Fibroblast of skin of left biceps (primary cell): ENCODE measurements at places on chromosomes 5 and 9.
A peak's percentile ranks its signal among the peaks of the same experiment; 100 is the strongest.

DNA sequence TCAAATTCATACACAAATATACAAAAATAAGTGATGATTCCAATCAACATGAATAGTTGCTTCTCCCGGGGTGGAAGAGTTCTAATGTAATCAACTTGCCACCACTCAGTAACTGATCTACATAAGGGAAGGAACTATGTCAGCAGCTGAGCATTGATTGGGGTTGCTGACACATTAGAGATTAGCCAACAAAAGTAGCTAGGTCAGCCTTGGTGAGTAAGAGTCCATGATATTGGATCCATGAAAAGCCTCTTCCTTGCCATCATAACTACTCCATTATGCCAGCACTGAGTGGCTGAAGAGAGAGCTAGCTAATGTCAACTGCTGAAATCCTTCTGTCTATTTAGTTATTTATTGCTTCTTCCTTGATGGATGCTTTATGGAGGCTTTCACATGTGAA is 309.8 kb downstream of the NFIB start:
- no peak for DNase-seq

DNA sequence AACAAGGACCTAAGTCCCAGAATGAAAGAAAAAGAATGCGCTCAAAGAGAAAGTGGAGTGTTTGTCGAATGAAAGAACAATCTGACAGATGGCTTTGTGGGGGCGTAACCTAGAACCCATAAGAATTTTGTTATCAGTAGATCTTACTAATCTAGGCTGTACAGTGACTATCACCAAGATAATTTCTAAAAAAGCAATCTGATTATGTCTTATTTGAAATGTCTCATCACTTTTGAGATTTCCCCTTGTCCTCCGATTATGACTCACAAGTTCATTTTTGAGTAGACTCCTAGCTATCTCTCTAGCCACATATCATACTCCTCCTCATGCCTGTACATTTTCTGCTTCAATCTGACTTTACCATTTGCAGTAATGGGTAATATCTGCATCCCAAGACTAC is 135.6 kb upstream of the SMARCA2 start:
- DNase-seq = no peak

GRCh38 chr9:86389628-86390027 is 35.4 kb upstream of the TUT7 start:
- no peak for DNase-seq

DNA sequence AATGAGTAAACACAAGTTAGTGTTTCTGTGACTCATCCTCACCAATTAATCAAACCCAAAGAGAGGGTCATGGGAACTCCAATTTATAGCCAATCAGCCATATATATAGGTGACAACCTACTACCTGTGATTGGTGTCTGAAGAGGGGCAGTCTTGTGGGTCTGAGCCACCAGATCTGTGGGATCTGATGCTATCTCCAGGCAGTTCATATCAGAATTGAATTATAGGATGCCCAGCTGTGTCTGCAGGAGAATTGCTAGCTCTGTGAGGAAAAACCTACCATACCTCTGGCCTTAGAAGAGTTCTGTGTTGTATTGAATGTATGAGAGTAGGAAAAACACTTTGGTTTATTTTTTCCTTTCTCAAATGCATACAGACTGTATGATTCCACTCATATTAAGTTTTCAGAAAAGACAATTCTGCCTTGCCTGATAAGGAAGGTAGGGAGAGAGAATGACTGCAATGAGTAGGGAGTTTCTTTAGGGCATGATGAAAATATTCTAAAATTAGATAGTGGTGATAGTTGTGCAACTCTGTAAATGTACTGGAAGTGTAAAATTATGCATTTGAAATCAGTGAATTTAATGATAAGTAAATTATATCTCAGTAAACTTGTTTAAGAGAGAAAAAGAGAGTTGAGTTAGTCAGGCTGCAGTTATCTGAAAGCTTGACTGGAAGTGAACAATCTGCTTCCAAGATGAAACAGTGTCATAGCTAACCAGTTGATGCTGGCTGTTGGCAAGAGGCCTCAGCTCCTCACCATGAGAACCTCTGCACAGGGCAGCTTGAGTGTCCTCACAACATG is 274.9 kb downstream of the AUH start:
- no peak for DNase-seq

DNA sequence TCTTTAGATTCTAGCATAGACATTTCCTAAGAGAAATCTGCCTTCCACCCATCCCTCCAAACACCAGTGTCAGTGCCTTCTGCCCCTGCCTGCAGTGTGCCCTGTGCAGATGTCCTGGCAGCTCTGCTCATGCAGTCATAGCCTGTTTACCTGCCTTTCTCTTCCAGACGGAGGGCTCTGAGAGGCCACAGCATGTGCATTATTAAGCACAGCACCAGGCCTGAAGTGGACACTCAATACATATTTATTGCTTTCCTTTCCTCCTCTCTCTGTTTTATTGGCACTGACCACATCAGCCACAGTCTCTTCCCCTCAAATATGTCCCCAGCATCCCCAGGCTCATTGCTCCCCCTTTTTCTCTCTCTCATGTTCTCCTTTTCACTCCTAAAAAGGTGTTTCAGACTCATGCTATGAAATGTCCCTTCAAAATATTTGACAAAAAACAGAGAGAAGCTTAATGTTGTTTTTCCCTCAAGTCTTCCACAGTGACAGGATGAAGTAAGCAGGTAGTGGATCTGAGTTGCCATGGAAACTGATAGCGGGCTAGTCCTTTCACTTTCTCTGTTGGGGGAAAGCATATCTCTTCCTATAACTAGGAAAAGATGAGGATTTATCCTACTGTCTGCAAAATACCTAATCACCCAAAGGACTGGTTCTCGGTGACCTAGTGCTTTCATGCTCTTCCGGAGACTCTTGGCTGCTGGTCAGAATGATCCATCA is 100.9 kb downstream of the ATP10B start:
- DNase-seq = no peak

- no peak for DNase-seq
These were observed 37.4 kb downstream of the PTTG1 start for GRCh38 chr5:160458806-160459800.

DNA sequence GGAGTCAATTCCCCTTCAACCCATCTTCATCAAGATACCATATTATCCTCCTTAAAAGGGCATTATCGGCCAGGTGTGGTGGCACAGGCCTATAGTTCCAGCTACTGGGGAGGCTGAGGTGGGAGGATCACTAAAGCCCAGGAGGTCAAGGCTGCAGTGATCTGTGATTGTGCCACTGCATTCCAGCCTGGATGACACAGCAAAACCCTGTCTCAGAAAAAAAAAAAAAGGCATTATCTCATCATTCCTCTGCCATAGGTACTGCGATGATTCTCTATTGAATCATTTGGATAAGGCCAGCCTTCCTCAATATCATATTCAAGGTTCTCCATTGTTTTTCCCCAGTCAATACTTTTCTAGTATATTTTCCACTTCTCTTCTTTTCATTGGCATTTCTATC is 39.2 kb upstream of the RAB3C start:
- DNase-seq = no peak

DNA sequence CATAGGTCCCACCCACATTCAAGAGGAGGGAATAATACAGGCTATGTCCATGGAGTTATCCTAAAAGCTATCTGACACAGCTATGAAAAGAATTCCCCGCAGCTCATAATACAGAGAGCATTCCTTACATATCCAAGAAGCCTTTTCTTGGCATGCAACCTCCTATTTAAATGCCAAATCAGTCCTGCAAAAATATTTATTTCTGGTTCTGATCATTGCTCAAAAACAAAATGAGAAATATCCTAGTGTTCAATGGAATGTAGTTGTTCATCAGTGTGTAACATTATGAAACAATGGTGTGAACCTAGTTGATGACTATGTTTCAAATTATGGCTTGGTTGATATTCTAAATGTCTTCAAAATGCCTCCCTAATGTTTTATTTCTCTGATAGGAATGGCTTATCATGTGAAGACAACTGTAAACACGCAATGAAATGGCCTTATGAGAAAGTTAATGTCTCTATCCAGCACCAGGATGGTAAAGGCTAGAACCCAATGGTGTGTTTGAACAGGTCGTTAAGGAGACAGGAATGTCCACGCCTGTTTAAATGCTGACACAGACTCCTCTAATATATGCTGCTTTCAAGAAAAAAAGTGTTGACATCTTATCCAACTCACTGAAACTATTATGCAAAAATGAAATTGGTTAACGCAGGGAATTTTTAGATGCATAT is 126.7 kb upstream of the CDH6 start:
- peak; percentile 17 for DNase-seq

GRCh38 chr9:81664638-81665222 is 24.6 kb downstream of the TLE1 start:
- no peak for DNase-seq

GRCh38 chr5:81349161-81349560 is 44.8 kb downstream of the ACOT12 start:
- DNase-seq = no peak

DNA sequence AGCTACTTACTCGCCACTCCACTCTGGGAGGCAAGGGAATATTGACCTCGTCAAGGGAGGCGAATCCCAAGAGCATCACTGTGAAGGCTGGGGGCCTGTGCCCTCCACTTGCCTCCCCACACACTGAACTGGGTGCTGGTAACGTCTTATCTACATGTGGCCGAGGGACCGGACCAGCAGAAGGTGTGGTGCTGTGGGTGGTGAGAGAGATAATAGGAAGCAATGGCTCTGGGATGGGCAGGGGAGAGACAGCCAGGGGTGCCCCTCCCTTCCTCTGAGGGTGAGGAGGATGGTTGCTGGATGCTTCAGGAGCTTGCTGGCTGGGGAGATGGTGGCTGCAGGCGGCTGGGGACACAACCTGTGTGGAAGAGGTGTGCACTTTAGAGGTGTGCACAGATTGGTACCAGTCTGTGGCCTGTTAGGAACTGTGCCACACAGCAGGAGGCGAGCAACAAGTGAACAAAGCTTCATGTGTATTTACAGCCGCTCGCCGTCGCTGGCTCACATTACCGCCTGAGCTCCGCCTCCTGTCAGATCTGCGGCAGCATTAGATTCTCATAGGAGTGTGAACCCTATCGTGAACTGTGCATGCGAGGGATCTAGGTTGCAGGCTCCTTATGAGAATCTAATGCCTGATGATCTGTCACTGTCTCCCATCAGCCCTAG is 100.3 kb downstream of the ENTREP1 start:
- no peak for DNase-seq

- DNase-seq = no peak
These were observed 43.1 kb downstream of the TRIO start for GRCh38 chr5:14186059-14186830.

DNA sequence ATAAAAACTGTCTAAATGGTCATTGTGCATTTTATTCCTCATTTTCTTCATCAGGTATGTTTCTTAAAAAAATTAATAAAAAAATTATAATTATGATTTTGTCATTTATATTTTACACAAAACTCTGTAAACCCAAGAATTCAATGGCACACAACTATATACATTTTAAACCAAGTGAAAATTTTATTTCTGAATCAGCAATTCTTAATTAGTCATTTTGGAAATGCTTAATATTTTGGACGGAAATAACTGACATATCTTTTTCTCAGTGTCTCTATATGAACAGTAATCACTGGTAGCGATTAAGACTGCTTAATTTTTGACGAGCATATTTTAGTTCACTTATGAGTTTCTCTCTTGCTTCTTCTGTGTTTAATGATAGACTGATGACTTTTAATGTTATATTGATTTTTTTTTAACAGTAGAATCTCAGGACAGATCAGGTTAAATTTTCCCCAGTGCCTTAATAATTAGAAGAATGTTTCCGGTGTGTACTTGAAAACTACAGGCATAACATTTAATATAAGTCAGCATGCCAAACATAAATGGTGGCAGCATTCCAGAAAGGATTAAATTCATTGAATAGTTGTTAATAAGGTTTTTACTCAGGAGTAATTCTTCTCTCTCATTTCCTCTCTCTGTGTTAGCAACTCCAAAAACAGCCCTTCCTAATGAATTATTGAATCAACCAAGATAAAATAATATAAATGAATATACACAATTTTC is 644.7 kb upstream of the CDH6 start:
- no peak for DNase-seq

DNA sequence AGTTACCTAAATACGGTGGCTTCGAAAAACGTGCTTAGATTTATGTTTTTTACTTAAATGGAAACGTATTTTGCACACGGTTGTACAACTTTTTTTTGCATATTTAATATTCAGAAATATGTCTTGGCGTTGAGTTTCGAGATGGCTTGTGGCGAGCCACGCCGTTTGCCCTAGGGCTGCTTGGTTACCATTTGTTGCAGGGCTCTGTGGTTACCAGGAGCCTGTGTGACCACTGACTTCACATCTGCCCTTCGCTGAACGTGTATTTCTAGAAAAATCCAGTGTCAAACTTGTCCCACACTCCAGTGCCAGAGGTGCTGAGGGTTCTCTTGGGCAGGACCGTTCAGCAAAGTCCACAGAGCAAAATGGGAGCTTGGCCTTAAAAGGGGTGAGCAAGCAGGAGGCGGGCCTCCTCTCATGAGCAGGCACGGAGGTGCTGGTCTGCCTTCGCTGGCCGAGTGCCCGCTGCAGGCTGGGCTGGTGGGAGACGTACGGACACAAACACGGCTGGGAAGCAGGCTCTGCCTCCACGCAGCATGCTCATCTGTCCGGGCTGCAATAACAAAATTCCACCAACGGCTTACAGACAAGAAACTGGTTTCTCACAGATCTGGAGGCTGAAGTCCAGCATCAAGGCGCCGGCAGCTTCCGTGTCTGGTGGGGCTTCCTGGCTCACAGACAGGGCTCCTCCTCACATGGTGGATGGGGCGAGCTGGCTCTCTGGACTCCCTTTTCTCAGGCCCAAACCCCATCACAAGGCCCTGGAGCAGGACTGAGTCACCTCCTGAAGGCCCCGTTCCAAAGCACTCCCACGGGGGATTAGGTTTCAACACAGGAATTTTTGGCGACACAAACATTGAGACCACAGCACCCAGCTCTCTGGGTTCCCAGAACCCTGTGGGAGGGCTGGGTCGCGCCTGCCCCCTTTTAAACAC is 5.4 kb downstream of the MRPL36 start:
- DNase-seq = peak; percentile 40

DNA sequence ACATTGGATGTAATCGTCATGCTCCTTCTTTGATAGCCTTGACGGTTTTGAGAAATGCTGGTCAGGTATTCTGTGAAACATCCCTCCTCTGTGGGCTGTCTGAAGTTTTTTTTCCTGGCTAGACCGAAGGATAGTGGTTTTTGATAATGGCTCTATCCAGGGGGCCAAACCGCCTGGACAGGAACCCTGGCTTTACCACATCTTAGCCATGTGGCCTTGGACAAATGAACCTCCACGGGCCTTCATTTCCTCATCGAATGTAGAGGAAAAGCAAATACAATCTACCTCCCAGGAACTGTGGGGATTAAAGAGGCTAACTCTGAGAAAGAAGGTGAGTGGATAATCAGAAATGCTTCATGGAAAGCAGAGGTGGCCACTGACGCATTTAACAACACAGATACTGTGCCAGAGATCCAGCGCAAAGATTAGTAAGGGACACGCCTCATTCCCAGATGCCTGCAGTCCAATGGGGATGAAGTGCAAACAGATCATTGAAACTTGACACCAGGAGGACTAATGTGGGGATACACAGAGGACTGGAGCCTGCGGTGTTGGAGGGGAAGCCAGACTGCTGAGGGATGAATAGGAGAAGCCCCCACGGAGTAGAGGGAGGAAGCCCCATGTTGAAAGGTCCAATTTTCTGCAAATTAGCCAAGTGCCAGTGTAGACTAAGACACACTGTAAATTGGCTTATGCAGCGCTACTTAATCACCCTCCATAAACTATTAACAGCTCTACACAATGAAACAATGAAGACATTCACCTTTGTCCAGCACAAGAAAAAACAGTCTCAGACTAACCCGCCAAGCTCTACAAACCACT is 41.6 kb downstream of the MYO10 start:
- DNase-seq = peak; percentile 78

- peak; percentile 28 for DNase-seq
These were observed 88.9 kb upstream of the PRR16 start for GRCh38 chr5:120375248-120375647.
